ENCODE measurements at places on chromosomes 3 and 15.

- DNase-seq, result no peak
These were observed 38.0 kb upstream of the RFTN1 start for GRCh38 chr3:16551342-16551976.

DNA sequence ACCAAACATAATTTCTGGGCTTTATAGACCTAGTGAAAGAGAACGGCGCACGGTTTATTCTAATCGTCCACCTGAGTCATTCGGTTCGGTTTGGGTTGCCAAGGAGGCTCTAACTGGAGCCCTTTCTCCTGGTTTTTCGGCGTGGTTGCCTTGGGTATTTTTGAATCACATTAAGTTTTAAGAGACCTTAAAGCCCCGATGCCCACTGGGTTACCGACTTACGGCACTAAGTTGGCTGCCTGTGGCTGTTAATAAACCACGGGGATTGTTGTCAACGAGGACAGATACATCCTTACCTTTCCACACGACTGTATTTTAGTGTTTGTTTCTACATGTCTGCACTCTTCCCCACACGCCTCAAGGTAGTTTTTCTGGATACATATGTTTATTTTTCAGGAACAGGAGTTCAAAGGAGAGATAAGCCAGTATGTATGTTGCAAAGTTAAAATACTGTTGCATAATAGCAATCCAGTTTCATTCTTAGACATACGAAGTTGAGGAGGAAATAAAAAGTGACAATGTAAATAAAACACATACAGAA, 1.2 kb upstream of the ANP32A start:
- DNase-seq, result no peak

DNA sequence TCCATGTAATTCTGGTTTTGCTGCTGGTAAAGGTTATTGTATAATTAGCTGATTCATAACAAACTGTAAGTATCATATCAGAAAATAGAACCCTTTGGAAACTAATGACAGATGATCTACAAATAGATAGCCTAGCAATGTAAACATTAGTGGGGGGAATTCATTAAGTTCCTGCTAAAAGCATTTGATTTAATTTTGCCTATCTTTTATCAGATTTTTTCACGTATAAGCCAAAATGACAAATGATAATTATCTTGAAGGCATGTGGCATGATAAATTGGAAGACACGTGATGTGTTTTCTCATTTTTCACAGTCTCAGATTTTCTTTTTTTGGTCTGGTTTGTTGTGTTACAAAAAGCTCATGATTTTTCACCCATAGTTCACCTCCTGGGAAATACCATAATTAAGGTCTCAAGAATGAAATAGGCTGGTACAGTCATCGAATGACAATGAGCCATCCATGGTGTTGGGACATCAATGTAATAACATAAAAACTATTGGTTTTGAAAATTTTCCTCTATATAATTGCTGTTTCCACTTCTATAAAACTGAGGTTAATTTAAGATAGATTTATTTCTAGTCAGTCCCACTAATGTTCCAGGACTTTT, 325.9 kb upstream of the TBL1XR1 start:
- DNase-seq, result no peak

DNA sequence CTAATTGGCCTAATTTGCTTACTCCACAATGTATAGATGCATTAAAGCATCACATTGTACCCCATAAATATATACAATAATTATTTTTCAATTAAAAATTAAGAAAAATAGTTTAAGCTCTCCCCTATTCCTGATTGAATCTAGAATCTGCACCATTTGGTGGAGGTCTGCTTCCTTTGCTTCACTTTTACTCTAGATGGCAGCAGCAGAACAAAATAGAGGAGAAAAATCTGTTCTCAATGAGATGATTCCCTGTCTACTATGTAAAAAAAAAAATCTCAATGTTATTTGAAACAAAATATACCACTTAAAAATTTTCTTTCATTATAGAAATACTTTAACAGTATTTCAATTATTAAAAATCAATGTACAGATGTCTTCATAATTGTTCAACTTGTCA, 109.6 kb upstream of the FXR1 start:
- DNase-seq, result no peak

DNA sequence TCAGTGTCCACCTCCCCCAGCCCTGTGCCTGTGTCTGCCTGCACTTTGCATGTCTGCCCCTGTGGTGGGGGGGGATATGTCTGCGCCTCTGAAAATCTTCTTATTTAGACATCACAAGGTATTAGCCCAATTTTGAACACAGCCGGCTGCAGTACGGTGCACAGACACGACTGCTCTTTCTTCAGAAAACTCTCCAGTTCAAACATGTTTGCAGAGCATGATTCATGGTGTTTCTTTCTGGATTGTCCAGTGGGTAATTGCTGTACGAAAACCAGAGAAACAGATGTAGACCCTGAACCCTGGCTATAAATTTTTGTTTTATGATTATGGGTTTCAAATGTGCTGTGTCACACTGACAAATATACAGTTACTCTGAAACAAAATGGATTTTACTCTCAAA, 3.4 kb upstream of the RARB start:
- DNase-seq, result no peak

DNA sequence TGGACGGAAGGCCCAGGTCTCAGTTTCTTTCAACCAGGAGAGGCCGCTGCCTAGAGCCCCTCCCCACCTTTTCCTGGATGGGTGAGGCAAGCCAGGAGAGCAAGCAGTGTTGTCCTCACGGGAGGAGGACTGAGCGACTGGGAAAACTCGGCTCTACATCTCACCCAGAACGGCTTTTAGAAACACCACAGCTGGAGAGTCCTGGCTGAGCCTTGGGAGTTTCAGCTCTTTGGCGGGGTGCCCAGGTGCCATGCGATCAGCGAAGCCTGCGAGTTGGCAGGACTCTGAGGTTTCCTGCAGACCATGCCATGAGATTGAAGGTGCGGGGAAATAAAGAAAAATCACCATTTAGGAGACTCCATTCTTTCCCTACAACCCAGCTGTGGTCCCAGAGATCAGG, 26.0 kb downstream of the PPCDC start:
- no peak for DNase-seq

DNA sequence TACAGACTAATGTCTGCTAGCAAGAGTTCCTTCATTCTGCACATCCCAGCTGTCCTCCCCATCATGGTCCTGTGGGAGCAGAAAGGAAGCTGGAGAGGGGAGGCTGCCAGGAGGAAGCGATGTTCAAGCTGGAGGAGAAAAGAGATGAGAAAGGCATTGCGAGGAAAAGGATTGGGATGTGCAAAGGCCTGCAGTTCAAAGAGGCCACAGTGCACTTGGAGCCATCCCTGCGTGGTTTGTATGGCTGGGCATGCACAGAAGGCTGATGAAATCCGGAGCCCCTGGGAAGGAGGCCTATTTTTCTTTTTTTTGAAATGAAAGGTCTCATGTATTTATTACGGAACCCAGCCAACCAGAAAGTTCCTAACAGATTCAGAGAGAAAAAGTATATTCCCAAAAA, 22.8 kb downstream of the AMOTL2 start:
- no peak for DNase-seq

- no peak for DNase-seq
These were observed 85.1 kb upstream of the CSPG5 start for GRCh38 chr3:47663630-47664240.

Measured in NCI-H187 treated with DMSO at 0.1 percent for 48 hours (cell line).